ENCODE measurements at places on chromosomes 1 and 21. TPM values are rescaled to one million over a fixed set of nuclear protein-coding genes. Genes with fewer than 3 reads are reported as not detected.
A peak's percentile ranks its signal among the peaks of the same experiment; 100 is the strongest.

Gene GPR153
- total RNA-seq = 3.0 TPM

Gene RGS16
- 11.8 TPM for total RNA-seq

Gene SPRR2B
- not detected for total RNA-seq

Gene GUCA2B
- not detected for total RNA-seq

Gene KPRP
- total RNA-seq = not detected

Gene B3GALT2
- 0.10 TPM for total RNA-seq

Gene LCE2C
- not detected for total RNA-seq

- DNase-seq = no peak
Measured at GRCh38 chr1:98732985-98733781, 71.7 kb downstream of the SNX7 start.

DNA sequence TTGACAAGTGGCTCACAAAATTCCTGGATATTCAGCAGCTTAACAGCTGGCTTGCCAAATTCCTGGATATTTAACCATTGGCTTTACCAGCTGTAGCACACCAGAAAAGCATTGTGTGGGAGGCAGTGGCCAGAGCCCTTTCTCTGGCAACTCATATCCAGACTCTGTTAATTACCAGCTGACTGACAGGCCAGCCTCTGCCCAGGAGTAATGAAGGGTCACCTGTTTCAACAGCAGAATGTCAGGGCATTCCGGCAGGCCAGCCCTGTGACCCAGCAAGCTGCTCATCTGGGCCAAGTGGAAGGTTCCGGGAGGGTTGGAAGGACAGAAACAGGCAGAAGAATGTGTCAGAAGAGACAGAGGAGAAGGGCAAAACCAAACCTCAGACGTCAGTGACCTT, 35.2 kb upstream of the KIRREL1 start:
- no peak for DNase-seq

- DNase-seq = no peak
Measured at GRCh38 chr21:38500073-38500472, 1.8 kb upstream of the ERG start.

DNA sequence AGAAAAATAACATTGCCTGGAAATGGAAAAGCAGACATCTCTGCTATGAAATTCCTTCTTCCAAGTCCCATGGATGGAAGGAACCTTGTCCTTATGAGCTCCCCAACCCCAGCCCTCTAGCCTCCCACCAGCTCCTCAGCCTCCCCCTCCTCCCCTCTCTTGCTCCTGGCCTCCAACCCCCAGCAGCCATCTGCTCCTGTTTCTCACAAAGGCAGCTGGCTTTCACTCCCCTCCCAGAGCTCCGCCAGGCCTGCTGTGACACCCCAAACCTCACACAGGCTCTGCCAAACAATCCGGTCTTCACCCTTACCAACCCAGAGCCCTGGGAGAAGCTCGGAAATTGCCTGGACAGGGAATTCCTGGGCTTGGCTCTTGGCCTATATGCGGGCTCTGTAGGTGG, 69.2 kb downstream of the KLHDC7A start:
- DNase-seq = no peak

- no peak for DNase-seq
Measured at GRCh38 chr1:169133801-169134502, 27.5 kb downstream of the ATP1B1 start.

GRCh38 chr1:94539496-94539895, 2.1 kb downstream of the F3 start:
- DNase-seq = no peak

DNA sequence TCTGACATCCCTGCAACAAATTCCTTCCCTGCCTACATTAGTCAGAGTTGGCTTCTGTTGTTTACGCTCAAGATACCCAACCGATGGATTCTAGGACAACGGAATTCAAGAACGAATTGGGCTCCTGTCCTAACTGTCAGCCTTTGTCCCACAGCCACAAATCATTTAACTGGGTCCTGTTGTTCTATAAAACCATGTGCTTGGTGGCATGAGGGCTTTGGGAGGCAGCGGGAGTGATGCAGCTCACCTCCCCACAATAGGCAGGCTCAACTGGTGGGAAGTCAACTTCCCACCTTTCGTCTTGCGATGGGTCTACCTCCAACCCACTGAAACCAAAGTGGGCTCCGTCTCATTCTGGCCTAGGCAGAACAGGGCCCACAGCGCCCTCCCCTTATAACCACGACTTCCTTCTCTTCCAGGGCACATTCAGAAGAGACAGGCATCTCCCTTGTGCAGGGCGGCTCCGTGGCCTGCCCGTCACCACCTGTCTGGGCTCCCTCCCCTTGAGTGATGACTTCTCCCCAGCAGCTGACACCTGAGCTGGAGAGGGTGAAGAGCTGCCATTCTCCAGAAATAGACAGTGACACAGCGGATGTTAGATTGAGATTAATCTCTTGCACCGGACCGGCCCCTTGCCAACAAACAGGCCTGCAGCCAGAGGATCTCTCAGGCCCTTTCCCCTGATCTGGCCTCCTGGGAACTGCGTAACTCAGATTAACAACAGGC, 26.5 kb downstream of the LRRC38 start:
- DNase-seq = no peak

- no peak for DNase-seq
Measured at GRCh38 chr1:203480525-203481084, 5.0 kb downstream of the PRELP start.

DNA sequence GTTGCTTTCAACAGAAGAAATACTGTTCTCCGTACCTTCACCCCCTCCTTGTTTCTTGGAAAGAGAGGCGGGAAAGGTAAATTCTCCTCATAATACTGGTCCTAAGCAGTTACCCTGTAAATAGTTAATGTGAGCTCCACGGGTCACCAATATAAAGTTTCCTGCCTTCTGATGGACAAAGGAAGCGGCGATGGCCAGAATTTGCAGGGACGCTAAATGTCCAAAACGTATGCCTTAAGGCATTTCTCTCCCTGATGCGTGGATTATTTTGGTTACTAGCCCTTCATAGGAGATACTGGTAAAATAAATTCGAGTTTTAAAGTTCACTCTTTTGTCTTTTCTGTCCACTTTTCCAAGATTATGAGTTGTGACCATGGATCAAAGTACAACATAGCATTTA, 898 bp upstream of the PTGS2 start:
- DNase-seq = peak; percentile 5

GRCh38 chr1:196180847-196181593, 427.2 kb downstream of the KCNT2 start:
- DNase-seq = no peak

GRCh38 chr1:217661407-217661806, 30.3 kb downstream of the SPATA17 start:
- DNase-seq = no peak

DNA sequence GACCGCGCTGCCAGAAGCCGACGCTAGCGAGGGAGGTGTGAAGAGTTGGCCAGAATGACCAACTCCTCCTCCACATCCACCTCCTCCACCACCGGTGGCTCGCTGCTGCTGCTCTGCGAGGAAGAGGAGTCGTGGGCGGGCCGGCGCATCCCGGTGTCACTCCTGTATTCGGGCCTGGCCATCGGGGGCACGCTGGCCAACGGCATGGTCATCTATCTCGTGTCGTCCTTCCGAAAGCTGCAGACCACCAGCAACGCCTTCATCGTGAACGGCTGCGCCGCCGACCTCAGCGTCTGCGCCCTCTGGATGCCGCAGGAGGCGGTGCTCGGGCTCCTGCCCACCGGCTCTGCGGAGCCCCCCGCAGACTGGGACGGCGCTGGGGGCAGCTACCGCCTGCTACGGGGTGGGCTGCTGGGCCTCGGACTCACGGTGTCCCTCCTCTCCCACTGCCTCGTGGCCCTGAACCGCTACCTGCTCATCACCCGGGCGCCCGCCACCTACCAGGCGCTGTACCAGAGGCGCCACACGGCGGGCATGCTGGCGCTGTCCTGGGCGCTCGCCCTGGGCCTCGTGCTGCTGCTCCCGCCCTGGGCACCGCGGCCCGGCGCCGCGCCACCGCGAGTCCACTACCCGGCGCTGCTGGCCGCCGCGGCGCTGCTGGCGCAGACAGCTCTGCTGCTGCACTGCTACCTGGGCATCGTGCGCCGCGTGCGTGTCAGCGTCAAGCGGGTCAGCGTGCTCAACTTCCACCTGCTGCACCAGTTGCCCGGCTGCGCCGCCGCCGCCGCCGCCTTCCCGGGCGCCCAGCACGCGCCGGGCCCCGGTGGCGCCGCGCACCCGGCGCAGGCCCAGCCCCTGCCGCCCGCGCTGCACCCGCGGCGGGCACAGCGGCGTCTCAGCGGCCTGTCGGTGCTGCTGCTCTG, 1.2 kb downstream of the GPR88 start:
- DNase-seq = peak; percentile 24

DNA sequence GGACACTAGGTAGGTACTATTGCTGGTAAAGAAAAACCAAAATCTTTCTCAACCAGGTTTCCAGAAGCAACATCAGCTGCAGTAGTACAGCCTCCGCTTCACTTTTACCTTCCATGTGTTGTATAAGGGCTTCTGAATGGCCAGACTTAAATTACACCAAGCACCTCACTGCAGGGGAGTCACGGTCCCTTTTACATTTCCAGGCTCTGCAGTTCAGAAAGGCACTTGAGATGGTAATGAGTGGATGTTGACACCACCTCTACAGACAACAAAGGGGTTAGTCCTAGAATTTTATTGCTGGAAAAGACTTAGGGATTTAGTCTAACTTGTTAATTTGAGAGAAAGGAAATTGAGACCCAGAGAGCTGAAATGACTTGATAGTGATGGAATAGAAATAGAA, 12.0 kb upstream of the DUSP12 start:
- no peak for DNase-seq

GRCh38 chr1:14494911-14495310, 103.6 kb upstream of the KAZN start:
- DNase-seq = no peak

GRCh38 chr21:32346951-32347350, 45.9 kb downstream of the URB1 start:
- DNase-seq = no peak

GRCh38 chr1:203742436-203742835, 22.5 kb upstream of the LAX1 start:
- no peak for DNase-seq

- no peak for DNase-seq
Measured at GRCh38 chr1:156833603-156834002, 17.0 kb upstream of the SH2D2A start.

GRCh38 chr21:40345711-40346321, 478.6 kb downstream of the PCP4 start:
- DNase-seq = no peak

- DNase-seq = no peak
Measured at GRCh38 chr1:49995734-49996133, 28.0 kb downstream of the AGBL4 start.

DNA sequence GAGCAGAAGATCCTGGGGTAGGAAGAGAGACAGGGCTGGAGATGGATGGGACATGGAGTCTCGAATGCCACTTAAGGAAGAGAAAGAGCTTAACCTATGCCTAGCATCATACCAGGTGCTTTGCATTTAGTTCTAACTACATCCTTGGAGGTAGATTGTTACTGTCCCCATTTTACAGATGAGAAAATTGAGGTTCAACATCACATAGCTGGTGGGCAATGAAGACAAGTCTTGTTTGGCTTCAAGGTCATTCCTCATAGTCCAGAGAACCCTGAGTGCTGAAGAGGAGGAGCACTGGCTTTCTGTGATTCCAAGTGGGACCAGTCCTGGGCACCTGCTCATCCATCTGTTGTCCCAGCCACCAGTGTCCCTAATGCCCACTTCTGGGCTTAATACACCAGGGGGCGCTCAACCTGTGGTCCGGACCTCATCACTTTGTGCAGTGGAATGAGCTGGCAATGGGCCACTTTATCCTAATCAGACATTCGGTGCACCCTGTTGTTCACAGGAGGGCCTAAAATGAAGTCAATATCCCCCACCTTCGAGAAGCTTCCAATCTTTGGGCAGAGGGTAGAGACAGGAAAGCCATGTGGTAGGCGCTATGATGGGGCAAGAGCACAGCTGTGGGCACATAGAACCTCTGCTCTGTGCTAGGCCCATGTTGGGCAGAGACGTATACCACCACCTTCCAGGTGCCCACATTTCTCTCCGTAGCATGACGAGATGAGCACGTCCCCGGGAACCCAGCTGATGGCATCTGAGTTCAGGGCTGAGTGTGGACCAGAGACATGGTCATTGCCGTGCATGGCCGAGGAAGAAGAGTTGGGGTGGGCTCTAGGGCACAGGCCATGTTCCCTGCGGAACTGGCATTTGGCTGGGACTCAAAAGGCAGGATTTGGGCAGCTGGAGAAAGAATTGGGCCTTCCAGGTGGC, 9.2 kb downstream of the RPS6KA1 start:
- DNase-seq = peak; percentile 37

- DNase-seq = peak; percentile 65
Measured at GRCh38 chr1:6414443-6414844, 5.3 kb downstream of the HES2 start.

DNA sequence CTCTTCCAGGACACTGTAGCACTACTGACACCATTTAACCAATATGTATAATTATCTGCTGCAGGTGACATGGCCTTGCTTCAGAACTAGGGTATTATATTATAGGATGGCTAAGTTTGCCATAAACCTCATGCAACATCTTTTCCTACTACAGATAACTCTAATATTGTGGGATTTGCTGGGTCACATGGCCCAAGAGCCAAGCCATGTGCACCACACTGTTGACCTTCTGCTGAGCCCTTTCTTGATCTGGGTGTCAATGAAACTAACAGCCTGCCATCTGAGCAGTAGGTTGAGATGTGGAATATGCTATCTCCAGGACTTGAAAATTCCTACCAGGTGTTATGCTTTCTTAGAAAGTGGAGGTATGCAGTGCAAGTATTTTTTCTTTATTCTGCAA, 2291.1 kb downstream of the MRPL39 start:
- no peak for DNase-seq

- DNase-seq = peak; percentile 53
Measured at GRCh38 chr1:23634840-23635651, 56.6 kb upstream of the RPL11 start.

DNA sequence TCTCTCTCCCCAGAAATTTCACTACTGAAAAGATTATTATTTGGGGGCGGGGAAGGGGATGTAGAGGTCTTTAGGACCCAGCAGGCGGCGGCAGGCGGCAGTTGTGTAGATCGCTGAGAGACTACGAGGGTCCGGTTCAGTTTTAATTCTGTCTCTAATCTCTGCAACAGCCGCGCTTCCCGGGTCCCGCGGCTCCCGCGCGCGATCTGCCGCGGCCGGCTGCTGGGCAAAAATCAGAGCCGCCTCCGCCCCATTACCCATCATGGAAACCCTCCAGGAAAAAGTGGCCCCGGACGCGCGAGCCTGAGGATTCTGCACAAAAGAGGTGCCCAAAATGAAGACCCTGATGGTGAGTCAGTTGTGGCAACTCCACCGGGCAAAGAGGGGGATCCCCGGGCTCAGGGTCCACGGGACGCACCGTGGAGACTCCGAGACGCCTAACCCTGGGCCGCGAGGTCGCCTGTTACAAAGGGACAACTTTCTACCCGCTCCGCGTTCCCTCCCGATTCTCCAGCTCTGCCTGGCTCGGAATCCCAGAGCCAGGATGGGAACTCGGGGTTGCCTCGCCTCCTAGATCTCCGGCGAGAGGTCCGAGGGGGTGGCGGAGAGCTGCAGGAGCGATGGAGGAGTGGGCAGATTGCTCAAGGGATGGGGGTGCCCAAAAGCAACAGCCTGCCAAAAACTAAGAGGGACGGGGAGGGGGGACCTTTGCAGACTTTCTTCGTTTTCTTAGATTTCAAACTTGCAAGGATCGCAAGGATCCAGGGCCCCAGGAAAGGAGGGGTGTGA, at the start of gene ST6GALNAC5:
ST6GALNAC5 (plus strand) TSS at position 139 of the 789 bp plus-strand sequence.
- DNase-seq = peak; percentile 44
